ENCODE measurements at places on chromosomes 11 and 22.

DNA sequence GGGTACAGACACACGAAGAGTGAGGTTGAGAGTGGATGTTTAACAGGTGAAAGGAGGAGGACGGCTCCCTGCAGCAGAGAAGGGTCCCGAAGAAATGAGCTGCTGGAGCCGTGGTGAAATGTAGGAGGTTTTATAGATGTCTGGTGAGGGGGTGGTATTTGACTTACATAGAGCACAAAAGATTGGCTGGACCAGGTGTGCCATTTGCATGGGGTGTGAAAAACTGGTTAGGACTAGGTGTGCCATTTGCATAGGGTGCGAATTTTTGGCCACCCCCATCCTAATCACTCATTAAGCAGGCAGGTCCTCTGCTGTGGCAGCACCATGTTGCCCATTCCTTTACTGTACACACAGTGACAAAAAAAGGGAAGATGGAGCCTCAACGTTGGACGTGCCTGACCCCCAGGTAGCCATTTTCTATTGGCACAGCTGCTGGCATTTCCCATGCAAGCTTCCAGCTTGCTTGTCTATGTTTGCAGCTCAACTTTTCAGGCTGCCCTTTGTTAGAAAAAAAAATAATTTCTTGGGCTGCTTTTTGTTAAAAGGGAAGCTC, 581.7 kb upstream of the B3GAT1 start:
- DNase-seq, result no peak

DNA sequence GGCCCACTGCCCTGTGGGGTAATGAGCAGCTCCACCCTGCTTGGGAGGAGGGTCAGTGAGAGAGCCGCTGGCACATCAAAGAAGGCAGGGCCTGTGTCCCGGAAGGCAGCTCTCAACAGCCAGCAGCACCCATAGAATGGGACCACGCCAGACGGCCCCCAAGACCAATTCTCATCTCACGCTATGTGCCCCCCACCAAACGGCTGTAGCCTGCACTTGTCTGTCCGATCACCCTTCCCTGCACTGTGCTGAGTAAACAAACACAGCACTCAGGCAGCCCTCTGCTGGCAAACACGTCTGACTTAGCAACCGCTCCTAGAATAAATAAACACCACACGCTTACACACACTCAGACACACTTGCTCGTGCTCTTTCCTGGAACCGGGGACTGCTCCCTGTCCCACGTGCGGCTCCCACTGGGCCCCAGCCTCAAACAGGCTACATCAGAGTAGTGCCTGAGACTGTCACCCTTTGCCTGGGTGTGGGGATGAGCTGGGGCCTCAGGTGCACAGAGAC, 53.2 kb upstream of the CDON start:
- DNase-seq, result peak; percentile 66

GRCh38 chr22:31876156-31876920, 68.0 kb upstream of the YWHAH start:
- DNase-seq, result no peak

DNA sequence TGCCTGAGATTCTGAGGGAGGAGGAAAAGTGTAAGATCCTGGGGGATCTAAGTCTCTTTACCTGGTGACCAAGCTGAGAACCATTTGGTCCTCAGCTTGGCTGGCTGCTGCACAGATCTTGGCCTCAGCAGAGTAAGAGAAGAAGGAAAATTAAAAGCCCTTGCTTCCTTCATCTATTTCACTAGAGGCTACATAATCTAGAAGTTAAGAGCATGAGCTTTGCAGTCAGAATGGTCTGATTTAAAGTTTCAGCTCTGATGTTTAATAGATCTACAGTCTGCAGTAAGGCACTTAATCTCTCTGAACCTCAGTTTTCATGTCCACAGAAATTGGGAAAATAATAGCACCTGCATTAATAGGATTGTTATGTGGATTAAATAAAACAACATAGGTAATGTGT, 3.1 kb upstream of the ZBTB16 start:
- no peak for DNase-seq

- DNase-seq, result no peak
These were observed 35.0 kb downstream of the RAB30 start for GRCh38 chr11:83036701-83037100.

DNA sequence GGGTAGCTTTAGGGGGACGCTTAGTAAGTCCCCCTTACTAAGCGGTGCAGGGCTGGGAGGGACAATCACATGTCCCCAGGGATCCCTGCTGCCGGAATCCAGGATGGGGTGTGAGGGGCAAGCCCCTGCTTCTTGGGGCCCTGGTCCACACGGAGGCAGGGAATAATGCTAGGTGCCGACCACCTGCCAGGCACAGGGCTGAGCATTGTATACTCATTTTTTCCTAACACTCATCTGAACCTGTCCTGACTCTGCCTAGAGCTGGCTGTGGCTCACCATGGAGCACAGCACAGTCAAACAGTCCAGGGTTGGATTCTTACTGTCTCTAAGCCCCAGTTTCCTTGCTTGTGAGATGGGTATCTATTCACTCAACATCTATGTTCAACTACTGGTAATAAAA, 1.4 kb upstream of the LTBP3 start:
- no peak for DNase-seq

DNA sequence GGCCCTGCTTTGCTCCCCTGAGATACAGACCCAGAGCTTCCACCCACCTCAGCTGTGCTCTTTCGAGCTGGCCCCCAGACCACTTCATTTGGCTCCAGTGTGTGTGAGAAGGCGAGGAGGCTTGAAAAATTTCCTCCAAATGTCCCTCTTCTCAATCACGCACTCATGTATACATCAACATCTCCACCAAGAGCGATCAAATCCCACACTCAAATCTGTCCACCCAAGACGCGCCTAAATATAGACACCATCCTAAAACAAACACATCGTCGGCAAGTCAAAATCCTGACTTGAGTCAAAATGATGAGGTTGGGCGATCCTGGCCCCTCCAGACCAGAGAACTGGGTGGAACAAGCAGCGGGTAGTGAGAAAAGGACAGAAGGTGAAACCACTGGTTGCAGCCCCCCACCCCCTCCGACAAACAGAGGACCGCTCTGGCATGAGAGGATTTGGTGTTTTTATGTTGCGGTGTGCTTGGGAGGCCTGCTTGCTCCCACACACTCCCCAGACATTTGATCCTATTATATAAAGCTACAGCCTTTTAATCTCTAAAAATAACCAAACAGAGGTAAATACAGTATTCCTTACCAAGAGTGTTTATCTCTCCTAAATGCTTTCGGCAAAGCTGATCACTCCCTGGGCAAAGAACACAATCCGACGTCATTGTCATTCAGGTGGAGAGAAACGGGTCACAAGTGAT, 10.2 kb downstream of the MN1 start:
- no peak for DNase-seq

- DNase-seq, result no peak
These were observed 1.8 kb downstream of the MUC6 start for GRCh38 chr11:1034456-1035295.

GRCh38 chr11:119936426-119936825, 201.5 kb downstream of the TRIM29 start:
- DNase-seq, result no peak

GRCh38 chr22:49344161-49344560, 483.5 kb downstream of the BRD1 start:
- DNase-seq, result no peak

GRCh38 chr11:128934351-128934750, 8.3 kb downstream of the TP53AIP1 start:
- DNase-seq, result no peak

- no peak for DNase-seq
These were observed at the start of gene SCARF2 for GRCh38 chr22:20437613-20438426. Gene SCARF2 (minus strand): TSS chr22:20437825. CDS start chr22:20437754, 71 bp downstream.

GRCh38 chr11:64841592-64842365, 2.7 kb downstream of the CDC42BPG start:
- no peak for DNase-seq

- DNase-seq, result peak; percentile 94
These were observed 42.1 kb upstream of the JAM3 start for GRCh38 chr11:134026655-134027343.

DNA sequence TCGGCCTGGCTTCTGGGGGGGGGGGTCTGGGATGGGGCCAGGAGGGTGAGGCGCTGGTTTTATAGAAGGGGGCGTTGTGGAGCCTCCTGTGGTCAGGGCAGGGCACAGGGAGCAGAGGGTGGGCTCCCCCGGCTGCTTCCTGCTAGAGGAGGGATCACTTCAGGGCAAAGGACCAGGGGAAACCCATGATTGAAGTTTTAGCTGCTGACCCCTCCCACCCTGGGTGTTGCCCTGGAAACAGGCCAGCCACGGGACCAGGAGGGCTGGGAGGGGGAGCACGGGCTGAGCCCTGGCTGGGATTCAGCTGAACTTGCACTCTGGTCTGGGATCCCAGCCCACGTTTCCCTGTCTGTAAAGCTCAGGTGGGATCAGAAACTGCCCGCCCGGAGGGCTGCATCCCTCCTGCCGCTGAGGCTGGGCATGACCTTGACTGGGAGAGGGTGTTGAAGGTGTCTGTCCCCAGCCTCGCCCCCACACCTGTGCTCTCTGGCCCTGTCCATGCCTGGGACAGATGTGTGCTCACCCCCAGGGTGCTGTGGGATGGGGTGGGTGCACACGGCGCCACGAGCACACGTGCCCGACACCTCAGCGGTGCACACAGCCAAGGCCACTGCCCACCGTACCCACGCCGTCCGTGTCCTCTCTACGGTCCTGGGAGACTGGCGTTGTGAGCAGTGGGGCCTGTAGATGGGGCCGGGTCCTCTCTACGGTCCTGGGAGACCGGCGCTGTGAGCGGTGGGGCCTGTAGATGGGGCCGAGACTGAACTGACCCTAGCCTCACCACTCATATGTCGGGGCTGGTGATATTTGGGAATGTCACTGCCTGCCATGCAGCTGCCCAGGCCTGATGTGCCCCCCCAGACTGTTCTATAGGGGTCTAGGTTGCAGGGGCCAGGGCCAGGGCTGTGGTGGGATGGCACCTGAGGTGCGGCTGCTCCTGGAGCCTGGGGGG, 2.3 kb downstream of the TSPAN4 start:
- DNase-seq, result no peak

DNA sequence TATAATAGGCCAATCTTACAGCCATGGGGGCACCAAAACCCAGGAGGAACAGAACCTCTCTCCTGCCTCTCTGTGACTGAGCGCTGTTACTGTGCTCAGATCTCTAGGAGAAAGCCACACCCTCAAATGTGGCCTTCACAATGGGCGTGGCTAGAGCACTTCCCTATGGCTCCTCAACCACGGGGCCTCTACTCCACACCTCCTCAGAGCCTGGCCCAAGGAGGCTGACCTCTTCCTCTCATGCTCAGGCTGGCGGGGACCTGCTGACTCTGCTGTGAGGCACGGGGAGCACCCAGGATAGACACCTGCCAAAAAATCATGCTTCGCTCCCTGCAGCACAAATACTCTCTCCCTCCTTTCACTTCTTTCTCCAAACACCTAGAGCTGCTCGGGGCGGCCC, 41.0 kb downstream of the C11orf58 start:
- no peak for DNase-seq

GRCh38 chr22:31537019-31537535, 40.7 kb downstream of the SFI1 start:
- no peak for DNase-seq

GRCh38 chr22:47606426-47606825, 844.0 kb downstream of the TBC1D22A start:
- DNase-seq, result no peak

DNA sequence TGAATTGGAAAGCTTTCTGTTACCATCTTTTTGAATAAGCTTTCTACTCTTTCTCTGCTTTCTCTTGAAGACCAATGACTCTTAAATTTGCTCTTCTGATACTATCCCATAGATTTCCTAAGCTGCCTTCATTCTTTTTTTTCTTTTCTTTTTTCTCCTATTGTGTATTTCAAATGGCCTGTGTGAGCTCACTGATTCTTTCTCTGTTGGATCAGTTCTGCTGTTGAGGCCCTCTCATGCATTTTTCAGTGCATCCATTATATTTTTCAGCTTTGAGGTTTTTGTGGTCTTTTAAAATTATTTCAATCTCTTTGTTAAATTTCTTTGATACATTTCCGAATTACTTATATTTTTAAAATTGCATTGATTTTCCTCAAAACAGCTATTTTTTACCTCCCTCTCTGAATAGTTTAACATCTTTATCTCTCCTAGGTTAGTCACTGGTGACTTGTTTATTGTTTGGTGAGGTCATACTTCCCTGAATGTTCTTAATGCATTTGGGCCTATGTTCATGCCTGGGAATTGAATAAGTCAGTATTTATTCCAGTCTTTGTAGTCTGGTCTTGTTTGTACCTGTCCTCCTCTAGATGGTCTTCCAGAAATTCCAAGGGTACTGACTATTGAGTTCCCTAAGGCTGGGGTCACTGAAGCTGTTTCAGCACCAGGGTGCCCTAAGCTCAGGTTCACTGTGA, 110.6 kb upstream of the SERPIND1 start:
- no peak for DNase-seq

- no peak for DNase-seq
These were observed 8.7 kb downstream of the USH1C start for GRCh38 chr11:17535488-17535887.

DNA sequence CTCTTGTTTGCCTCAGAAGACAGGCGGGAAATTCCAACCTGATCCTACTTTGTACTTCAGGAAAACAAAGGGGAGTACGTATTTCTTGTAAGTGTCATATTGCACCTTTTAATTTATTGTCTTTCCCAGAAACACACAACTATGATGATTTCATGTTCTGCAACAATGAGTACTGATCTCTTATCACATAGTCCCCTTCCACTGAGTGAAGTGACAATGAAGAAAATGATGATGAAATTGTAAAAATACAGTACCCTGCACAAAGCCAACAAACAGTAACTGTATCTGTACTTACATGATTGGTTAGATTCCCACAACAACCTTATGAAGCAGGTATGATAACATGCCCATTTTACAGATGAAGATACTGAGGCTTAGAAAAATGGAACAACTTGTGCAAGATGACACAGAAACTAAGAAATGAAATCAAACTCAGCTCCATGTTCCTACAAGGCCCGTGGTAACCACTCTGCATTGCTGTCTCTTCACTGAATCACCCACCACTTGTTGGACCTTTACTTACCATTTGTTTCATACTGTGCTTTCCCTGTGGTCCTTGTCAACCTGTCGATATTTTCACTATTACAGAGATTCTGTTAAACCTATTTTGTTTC, 37.5 kb downstream of the SLC1A2 start:
- DNase-seq, result no peak

- DNase-seq, result no peak
These were observed 583 bp downstream of the PDGFD start for GRCh38 chr11:104163100-104164027.

GRCh38 chr22:46355369-46355995, 20.0 kb downstream of the TRMU start:
- DNase-seq, result no peak

DNA sequence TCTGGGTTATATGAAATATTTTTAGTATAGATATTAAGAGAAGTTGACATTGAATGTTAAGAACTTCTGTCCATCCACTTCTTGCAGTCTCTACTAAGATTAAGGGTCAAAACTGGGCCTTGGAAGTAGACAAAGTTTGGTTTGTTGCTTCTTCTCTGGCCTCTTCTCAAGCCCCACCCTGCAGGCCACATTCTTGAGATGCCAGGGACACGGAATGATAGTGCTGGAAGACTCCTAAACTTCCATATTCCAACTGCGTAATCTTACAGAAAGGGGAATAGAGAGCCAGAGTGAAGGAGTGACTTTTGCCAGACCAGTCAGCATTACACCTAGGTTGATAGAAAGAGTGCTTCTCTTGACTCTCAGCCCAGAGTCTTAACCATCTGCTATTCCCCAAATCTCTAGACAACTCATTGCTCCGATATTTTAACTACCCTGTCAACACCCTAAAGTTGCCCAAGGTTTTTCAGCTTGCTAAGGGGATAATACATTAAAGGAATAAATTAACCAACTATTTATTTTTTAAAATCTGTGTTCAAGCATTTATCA, 136.4 kb upstream of the SYN3 start:
- no peak for DNase-seq

GRCh38 chr11:7436657-7437056, 48.6 kb upstream of the OLFML1 start:
- DNase-seq, result no peak

- no peak for DNase-seq
These were observed 10.2 kb downstream of the SERPIND1 start for GRCh38 chr22:20783844-20784723.
